Right atrium auricular region (tissue), 2 donors: ENCODE measurements at places on chromosomes 1 and 21.

DNA sequence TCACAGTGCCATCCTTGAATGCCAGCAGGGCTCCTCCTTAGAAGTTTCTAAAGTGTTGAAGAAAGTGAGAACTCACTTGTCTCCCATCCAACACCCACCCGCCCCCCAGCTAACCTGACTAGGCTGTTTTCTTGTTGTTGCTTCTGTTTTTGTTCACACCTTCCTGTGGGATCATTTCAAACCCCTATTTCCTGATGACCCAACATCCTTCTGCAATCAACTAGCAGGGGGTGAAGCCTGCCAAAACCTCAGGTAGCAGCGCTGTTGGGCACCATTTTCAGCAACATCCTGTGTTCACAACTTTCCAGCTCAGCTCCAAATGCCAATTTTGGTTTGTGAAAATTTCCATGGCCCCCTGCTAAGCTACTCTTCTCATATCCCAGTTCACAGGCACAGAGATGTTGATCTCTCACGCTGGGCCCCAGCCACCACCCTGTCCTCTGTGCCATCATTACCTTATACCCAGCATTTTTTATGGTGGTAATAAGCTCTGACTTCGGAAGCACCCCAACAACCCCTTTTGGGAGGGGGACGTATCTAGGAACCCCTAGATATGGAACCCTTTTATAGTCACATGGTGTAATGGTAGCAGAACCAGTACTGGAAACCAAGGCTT is 41.4 kb downstream of the CDC7 start:
- no peak for DNase-seq
- no peaks in the 10 kb centered on the region for H3K36me3 ChIP-seq
- H3K27ac ChIP-seq: no peak overlapping the region
- H3K4me1 ChIP-seq: peaks cover 12% of the 10 kb centered on the region

- H3K27me3 ChIP-seq: no peaks in the 10 kb centered on the region
- peaks cover 6% of the 10 kb centered on the region for H3K36me3 ChIP-seq
- peaks cover 3% of the 10 kb centered on the region for H3K4me1 ChIP-seq
- DNase-seq: no peak
- no peak overlapping the region for H3K4me3 ChIP-seq
Measured at GRCh38 chr1:229664133-229664689, 38.2 kb downstream of the URB2 start.

GRCh38 chr21:34946385-34946840 is 102.7 kb downstream of the RUNX1 start:
- no peak for DNase-seq
- no peak overlapping the region for H3K4me3 ChIP-seq
- no peaks in the 10 kb centered on the region for H3K36me3 ChIP-seq
- H3K4me1 ChIP-seq: no peaks in the 10 kb centered on the region
- no peak overlapping the region for H3K27ac ChIP-seq

- H3K36me3 ChIP-seq: no peaks in the 10 kb centered on the region
- H3K27ac ChIP-seq: no peak overlapping the region
- H3K4me3 ChIP-seq: no peak overlapping the region
- no peaks in the 10 kb centered on the region for H3K4me1 ChIP-seq
- H3K27me3 ChIP-seq: no peaks in the 10 kb centered on the region
- DNase-seq: no peak
Measured at GRCh38 chr1:245215071-245215470, 60.3 kb downstream of the KIF26B start.

- no peaks in the 10 kb centered on the region for H3K27me3 ChIP-seq
- H3K4me3 ChIP-seq: no peak overlapping the region
- H3K36me3 ChIP-seq: no peaks in the 10 kb centered on the region
- H3K4me1 ChIP-seq: peaks cover 11% of the 10 kb centered on the region
Measured at GRCh38 chr1:61490924-61491323, 234.0 kb downstream of the TM2D1 start.

GRCh38 chr1:18913065-18913835 is 10.9 kb upstream of the ALDH4A1 start:
- no peaks in the 10 kb centered on the region for H3K27me3 ChIP-seq
- DNase-seq: peak; percentile 94
- peak overlapping the region; percentile 63 for H3K27ac ChIP-seq
- H3K4me3 ChIP-seq: no peak overlapping the region
- H3K4me1 ChIP-seq: peaks cover 22% of the 10 kb centered on the region

DNA sequence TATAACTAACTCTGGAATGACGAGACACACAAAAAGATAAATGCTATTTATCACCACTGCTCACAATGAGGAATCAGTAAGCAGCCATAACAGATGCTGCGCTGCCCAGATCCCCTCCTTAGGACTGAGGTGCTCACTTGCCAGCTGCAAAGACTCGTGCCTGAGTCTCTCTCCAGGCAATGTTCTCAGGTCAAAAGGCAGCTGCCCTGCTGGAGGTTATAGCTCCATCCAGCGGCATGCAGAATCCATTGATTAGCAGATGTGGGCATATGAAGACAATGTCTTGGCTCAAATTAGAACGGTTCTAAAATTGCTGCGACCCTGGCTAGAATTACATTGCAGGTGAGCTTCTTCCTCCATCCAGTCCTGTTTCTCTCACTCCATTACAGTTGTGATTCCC is 328.2 kb upstream of the CHRM3 start:
- H3K27ac ChIP-seq: no peak overlapping the region
- H3K36me3 ChIP-seq: no peaks in the 10 kb centered on the region
- no peaks in the 10 kb centered on the region for H3K27me3 ChIP-seq

- H3K27ac ChIP-seq: no peak overlapping the region
- no peaks in the 10 kb centered on the region for H3K36me3 ChIP-seq
- H3K4me3 ChIP-seq: no peak overlapping the region
- H3K27me3 ChIP-seq: no peaks in the 10 kb centered on the region
Measured at GRCh38 chr1:160674415-160674814, 27.6 kb upstream of the SLAMF1 start.

DNA sequence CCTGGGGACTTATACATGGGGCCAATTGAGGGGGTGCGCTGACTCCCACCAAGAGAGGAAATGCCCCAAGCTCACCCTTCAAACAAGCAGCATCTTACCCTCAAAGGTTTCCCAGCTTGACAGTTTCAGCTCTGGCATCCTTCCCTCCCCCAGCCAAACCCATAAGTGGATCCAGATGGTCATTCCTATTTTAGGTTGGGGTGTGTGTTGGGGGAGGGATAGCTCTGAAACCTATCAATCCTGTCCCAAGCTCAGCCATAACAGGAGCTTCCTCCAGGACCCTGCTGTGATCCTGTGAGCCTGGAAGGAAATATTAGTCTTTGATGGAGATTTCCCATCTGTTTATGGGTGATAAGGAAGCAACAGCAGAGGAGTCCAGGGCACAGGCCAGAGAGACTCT is 3.4 kb upstream of the TMEM222 start:
- H3K4me3 ChIP-seq: no peak overlapping the region
- DNase-seq: no peak
- H3K27me3 ChIP-seq: no peaks in the 10 kb centered on the region
- no peaks in the 10 kb centered on the region for H3K36me3 ChIP-seq
- no peaks in the 10 kb centered on the region for H3K4me1 ChIP-seq

- DNase-seq: no peak
- H3K27me3 ChIP-seq: no peaks in the 10 kb centered on the region
- no peak overlapping the region for H3K27ac ChIP-seq
- no peak overlapping the region for H3K4me3 ChIP-seq
- H3K36me3 ChIP-seq: no peaks in the 10 kb centered on the region
Measured at GRCh38 chr1:171998711-171999110, 157.4 kb downstream of the DNM3 start.

- no peaks in the 10 kb centered on the region for H3K27me3 ChIP-seq
- no peak overlapping the region for H3K4me3 ChIP-seq
- DNase-seq: no peak
- no peaks in the 10 kb centered on the region for H3K4me1 ChIP-seq
Measured at GRCh38 chr1:195376190-195376589, 1232.0 kb downstream of the KCNT2 start.

DNA sequence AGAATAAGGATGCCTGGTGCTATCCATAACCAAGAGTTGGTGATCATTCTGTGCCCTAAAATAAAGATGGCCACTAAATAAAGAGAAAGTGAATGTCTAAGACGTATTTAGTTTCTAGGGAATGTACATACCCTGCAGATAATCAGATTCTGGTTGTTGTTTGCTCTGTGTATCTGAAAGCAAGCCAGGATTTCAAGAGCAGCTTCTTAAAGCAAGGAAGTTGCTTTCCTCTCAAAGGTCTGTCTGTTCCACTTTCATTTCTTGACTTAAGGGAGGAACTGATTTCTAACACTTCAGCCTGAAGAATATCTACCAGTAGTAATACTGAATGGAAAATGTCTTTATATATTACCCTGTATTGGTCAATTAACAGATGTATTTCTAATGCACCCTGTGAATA is 88.8 kb downstream of the KIF1B start:
- H3K27me3 ChIP-seq: no peaks in the 10 kb centered on the region
- peaks cover 55% of the 10 kb centered on the region for H3K36me3 ChIP-seq
- no peak for DNase-seq
- H3K4me1 ChIP-seq: peaks cover 12% of the 10 kb centered on the region
- H3K4me3 ChIP-seq: no peak overlapping the region

DNA sequence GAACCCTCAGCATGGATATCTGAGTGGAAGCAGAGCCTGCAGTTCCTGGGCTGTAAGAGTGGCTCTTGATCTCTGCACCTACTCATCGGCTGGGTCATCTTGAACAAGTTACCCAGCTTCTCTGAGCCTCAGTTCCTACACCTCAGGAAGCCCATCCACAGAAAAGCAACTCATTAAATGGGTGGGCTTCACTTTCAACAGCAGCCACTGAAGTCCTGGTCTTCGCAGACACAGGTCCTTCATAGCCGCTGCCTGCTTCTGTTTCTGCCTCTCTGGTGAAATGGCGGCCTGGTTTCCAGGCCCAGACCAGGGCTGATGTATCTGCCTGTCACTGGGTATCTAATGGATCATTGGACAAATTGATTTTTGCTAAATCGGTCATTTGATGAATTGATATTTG is 571.4 kb downstream of the PTPRU start:
- no peak overlapping the region for H3K27ac ChIP-seq
- DNase-seq: no peak
- H3K36me3 ChIP-seq: no peaks in the 10 kb centered on the region
- H3K27me3 ChIP-seq: no peaks in the 10 kb centered on the region

DNA sequence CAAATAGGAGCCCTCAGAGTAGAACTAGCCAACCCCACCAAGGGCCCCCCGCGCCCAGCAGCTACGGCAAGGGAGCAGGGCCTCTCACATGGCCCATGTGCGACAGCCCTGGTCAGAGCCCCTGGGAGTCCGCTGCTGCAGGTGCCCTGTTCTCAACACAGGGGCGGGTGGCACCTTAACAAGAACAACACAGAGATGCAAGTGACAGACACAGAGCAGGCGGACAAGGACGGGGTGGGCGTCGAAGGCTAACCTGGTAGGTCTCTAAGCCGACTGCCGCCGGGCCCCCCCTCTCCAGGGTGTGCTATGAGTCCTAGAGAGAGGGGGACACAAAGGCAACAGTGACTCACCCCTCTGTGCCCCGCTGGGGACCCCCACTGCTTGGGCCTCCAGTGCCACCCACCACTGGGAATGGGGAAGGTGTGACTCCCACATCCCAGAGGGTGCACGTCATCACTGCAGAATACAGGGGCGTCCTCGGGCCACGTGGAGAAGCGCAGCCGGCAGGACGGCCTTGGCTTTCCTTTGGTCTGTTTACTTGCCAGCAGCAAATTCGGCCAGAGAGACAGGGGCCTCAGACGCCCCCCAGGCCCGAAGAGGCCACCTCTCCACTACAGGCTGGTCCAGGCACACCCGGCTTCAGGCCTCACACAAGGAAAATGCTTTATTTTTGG is 44.8 kb downstream of the PRDM15 start:
- no peak for DNase-seq
- H3K36me3 ChIP-seq: peaks cover 19% of the 10 kb centered on the region
- no peaks in the 10 kb centered on the region for H3K4me1 ChIP-seq
- no peaks in the 10 kb centered on the region for H3K27me3 ChIP-seq

- no peaks in the 10 kb centered on the region for H3K27me3 ChIP-seq
- H3K36me3 ChIP-seq: no peaks in the 10 kb centered on the region
- no peaks in the 10 kb centered on the region for H3K4me1 ChIP-seq
- no peak overlapping the region for H3K4me3 ChIP-seq
- no peak overlapping the region for H3K27ac ChIP-seq
Measured at GRCh38 chr1:214505134-214505533, 46.3 kb downstream of the PTPN14 start.

- H3K27me3 ChIP-seq: no peaks in the 10 kb centered on the region
- DNase-seq: peak; percentile 65
- H3K4me1 ChIP-seq: no peaks in the 10 kb centered on the region
- no peaks in the 10 kb centered on the region for H3K36me3 ChIP-seq
- no peak overlapping the region for H3K4me3 ChIP-seq
- H3K27ac ChIP-seq: no peak overlapping the region
Measured at GRCh38 chr1:221845650-221846371, 103.9 kb upstream of the DUSP10 start.

- H3K4me1 ChIP-seq: no peaks in the 10 kb centered on the region
- DNase-seq: no peak
- no peak overlapping the region for H3K27ac ChIP-seq
- H3K36me3 ChIP-seq: peaks cover 46% of the 10 kb centered on the region
- no peak overlapping the region for H3K4me3 ChIP-seq
- H3K27me3 ChIP-seq: no peaks in the 10 kb centered on the region
Measured at GRCh38 chr1:51768971-51769588, 109.4 kb downstream of the NRDC start.

DNA sequence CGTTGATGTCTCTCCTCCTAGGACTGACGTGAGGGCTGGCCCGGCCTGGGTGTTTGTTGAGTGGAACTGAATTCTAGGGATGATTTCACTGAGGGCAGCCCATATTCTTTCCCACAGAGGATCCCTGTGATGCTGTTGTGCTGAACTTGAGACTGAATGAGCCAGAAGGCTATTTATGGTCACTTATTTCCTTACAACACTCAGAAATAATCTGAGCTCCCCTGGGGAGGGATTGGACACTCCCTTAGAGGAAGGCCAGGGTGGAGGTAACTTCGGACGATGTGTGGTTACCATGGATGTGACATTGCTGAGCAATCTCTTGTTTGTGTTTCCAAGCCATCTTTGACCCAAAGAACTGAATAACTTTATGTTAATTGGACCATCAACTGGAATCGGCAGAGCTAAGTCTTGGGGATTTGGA is 5.1 kb upstream of the TMCO4 start:
- DNase-seq: no peak
- H3K36me3 ChIP-seq: no peaks in the 10 kb centered on the region
- no peak overlapping the region for H3K27ac ChIP-seq
- no peaks in the 10 kb centered on the region for H3K4me1 ChIP-seq

GRCh38 chr1:243977094-243977493 is 74.0 kb upstream of the ZBTB18 start:
- H3K36me3 ChIP-seq: no peaks in the 10 kb centered on the region
- no peak overlapping the region for H3K4me3 ChIP-seq
- DNase-seq: no peak
- H3K27ac ChIP-seq: no peak overlapping the region
- no peaks in the 10 kb centered on the region for H3K27me3 ChIP-seq

DNA sequence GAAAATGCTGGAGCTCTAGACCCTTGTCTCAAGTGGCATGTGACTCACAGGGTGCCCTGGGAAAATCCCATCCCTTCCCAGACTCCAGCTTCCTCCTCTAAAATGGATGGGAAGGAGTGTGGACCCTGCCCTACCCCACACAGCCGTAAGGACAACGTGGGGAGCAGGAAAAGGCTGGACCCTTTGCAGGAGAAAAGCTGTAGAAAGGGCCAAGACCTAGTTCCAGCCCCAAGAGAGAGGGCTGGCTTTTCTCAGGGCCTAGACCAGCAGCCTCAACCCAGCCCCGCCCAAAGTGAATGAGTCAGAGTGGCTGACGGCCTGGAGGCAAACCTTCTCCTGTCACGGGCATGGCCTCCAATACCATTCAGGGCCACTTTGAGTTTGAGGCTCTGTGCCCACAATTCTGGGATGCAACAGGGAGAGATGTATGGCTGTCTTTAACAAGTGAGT is 1.1 kb downstream of the LAMB3 start:
- DNase-seq: peak; percentile 87
- H3K4me1 ChIP-seq: peaks cover 70% of the 10 kb centered on the region
- H3K27ac ChIP-seq: no peak overlapping the region
- H3K4me3 ChIP-seq: no peak overlapping the region
- H3K27me3 ChIP-seq: no peaks in the 10 kb centered on the region
